Stromal cell of bone marrow (primary cell): ENCODE measurements at places on chromosomes 6 and 20.

- no peak for DNase-seq
These were observed 104.2 kb downstream of the PREX1 start for GRCh38 chr20:48723308-48724264.

GRCh38 chr6:37155394-37156312, 14.3 kb upstream of the PIM1 start:
- DNase-seq, result no peak

DNA sequence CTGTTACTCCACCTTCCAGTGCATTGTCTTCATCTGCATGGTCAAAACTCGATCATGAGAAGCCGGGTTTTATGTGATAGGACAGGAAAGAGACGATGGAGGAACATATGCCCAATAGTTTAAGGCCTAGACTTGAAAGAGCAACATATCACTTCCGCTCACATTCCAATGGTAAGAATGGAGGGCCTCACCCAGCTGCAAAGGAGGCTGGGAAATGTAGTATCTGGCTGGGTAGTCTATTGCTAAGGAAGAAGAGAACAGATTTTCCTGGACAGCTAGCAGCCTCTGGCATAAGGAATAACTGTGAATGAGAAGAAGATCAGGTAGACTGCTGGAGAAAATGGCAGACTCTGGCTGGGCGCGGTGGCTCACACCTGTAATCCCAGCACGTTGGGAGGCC, 19.2 kb downstream of the FITM2 start:
- no peak for DNase-seq

DNA sequence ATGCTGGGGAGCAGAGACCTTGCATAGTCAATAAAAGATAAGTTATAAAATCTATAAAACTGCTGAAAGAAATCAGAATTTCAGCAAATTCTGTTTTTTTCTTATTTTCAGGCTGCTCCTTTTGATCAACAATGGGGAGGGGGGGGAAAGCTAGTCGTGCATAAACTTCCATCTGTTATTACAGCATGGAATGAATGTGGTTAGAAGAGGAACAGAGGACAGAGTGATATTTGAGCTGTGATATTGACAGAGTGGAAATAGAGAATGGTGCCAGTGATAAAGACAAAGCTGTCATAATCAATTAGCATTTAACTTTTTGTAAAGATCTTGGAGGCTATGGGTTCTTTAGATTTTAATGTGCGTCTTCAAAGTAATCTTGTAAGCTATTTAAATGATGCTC, 43.4 kb upstream of the QKI start:
- no peak for DNase-seq
